ENCODE measurements at places on chromosomes 12 and 14.

- DNase-seq = no peak
These were observed 15.4 kb upstream of the PLEKHG3 start for GRCh38 chr14:64688811-64689281.

- DNase-seq = no peak
These were observed 97.0 kb downstream of the TPH2 start for GRCh38 chr12:72035625-72036024.

DNA sequence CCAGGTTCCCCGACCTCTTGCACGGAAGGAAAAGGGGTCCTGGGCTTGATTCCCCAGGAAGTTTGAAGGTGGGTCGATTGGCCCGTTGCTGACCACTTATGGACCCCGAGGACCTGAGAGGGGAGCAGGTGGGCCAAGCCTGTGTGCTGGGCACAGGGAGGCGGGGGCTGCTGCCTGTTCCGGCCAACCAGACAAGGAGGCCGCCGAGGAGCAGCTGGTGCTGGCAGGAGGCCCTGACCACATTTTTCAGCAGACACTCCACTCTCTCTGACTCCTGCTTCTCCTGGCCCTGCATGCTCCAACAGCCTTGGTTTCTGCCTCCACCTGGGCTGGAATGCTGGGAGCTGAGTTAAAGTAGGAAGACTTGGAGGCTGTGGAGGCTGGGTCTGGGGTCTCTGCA is 42.8 kb downstream of the NOS1 start:
- no peak for DNase-seq

- peak; percentile 97 for DNase-seq
These were observed 19.8 kb downstream of the GALNT6 start for GRCh38 chr12:51371295-51371953.

- no peak for DNase-seq
These were observed 930.6 kb upstream of the FBXO33 start for GRCh38 chr14:40362856-40363255.

- no peak for DNase-seq
These were observed 26.4 kb downstream of the FBRSL1 start for GRCh38 chr12:132516095-132517012.

DNA sequence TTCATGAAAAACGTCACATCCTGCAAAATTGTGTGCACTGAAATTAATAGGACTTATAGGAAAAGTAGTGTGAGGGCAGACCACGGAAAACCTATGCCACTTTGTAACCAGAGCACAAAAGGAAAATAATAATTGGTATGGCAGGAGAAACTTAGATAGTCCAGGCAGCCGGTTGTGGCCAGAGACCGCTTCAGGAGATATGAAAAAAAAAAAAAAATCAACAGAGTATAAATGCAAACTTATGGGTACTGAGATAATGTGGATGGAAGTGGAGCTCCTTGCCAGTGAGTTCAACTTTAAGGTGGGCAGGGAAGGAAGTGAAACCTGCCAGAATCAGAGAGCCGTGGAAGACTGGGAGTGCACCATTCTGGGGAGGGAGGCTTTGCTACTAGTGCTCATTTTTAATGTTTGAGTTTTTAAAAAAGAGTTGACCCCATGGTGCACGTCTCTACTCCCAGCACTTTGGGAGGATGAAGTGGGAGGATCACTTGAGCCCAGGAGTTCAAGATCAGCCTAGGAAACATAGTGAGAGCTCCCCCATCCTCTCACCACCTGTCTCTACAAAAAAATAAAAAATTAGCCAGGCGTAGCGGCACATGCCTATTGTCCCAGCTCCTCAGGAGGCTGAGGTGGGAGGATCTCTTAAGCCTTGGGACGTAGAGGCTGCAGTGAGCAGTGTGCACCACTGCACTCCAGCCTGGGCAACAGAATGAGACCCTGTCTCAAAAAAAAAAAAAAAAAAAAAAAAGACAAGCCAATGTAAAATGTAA is 34.3 kb upstream of the METAP2 start:
- DNase-seq = no peak

DNA sequence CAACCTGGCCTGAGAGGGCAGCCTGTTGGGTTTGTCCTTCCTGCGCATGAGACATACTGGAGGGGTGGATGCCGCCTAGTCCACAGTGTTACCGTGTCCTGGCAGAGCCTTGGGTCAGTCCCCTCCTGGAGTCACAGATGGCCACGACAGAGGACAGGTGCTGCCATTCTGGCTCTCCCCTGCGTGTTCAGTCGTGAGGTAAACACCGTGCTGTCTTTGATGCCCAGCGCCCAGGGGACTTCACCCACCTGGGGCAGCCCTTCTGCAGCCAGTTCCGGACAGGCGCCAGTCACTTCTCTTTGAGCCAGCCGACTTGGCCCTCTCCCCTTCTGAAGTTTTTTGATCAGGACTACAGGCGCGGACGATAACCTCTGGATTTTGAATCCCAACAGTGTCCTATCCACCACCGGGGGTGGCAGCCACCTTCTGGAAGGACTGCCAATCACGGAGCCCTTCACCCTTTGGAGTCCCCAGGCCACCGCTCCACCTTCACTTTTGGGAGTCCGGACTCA is 933.0 kb downstream of the DIO2 start:
- DNase-seq = no peak

DNA sequence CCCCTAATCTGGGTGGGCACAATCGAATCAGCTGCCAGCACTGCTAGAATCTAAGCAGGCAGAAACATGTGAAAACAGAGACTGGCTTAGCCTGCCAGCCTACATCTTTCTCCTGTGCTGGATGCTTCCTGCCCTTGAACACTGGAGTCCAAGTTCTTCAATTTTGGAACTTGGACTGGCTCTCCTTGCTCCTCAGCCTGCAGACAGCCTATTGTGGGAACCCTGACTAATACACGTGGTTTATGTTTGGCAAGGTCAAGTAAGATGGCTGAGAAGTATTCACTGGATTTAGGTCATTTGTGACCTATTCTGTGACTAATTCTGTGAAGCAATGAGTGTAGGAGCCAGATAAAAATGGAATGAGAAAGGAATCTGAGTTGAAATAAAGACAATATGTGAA is 11.0 kb downstream of the GPR135 start:
- DNase-seq = peak; percentile 72

DNA sequence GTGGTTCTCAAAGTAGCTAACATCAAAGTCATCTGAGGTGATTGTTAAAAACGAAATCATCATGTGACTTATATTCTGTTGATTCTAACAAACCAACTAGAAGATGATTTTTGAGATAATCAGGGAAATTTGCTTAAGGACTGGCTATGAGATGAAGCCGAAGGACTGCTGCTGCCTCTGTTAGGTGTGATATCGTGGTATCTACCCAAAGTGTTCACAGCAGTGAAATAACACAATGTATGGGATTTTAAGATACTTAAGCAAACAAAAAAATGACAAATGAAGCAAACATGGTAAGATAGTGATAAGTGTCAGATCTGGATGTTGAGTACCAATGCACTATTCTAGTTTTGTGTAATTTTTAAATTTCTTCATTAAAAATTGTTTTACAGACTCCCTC is 59.1 kb downstream of the GXYLT1 start:
- DNase-seq = no peak

DNA sequence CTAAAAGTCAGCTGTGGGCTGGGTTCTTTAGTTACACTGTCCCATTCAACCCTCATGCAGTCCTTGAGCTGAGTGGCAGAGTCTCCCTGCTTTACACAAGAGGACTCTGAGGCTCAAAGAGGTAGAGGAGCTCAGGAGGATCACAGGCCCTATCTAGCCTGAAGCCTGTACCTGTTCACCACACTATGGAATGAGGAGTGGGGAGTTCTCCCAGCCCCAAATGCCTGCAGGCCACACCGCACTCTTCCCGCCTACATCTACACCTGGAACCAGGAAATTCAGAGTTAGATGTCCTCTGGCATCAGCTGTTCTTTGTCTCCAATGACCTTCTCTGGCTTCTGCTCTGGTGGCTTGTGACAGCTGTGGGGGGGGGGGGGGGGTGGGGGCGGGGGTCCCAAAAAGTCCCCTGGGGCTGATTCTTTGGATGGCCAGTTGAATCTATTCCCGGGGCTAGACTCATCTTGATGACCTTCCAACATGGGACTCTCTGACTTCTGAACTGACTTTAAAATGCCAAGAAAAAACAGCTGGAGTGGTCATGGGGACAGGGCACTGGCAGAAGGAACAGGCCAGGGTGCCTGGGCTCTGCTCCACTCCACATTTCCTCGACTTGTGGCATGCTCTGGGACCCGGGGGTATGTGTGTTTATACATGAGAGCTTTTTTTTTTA is 30.6 kb downstream of the RIN3 start:
- DNase-seq = no peak

DNA sequence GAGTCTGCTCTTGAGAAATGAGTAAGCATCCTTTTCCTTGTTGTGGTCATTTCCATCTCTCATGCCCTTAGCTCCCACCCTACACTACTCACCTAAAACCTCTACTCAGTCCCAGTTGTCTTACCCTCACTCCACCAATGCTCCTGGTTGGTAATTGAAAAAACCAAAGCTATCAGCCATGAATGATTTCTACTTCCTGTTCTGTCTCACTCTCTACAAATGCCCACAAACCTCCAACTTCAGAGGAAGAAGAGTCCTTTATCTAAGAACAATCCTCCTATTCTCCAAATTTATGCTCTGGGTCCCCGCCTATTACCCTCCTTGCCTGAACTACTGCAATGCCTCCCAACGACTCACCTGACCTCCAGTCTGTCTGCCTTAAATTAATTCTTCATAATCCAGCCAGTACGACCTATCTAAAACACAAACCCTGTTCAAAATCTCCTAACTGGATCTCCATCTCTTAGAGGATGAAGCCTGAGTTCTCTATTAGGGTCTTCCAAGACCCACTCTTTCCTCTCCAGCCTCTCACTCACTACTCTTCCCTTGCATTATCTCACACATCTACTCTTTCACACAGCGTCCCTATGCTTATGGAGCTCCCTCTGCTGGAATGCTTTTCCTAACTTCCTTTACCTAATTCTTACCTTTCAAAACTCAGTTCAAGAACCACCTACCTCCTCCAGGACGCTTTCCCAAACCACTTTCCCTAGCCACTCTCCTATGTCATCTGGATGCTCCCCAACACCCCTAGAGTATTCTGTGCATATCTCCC is 2.2 kb downstream of the DHRS1 start:
- no peak for DNase-seq

DNA sequence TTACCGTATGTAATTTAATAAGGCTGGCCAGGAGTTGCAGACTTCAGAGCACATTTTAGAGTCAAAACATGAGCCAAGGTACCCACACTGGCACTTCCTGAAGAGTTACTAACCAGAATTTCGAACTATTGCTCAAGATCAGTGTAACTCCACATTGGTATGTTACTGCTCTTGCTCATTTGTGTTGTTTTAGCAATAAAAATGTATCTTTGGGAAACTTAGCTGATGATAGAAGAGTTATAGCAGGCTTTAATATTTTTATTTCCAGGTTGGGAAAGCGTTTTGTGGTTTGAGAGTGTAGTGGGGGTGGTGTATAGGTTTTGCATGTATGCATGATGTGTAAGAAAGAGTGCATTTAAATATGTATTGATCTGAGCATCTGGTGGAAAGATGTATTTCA is 96.6 kb downstream of the SCN8A start:
- no peak for DNase-seq

- no peak for DNase-seq
These were observed 96.4 kb downstream of the SYNE3 start for GRCh38 chr14:95420060-95420459.

DNA sequence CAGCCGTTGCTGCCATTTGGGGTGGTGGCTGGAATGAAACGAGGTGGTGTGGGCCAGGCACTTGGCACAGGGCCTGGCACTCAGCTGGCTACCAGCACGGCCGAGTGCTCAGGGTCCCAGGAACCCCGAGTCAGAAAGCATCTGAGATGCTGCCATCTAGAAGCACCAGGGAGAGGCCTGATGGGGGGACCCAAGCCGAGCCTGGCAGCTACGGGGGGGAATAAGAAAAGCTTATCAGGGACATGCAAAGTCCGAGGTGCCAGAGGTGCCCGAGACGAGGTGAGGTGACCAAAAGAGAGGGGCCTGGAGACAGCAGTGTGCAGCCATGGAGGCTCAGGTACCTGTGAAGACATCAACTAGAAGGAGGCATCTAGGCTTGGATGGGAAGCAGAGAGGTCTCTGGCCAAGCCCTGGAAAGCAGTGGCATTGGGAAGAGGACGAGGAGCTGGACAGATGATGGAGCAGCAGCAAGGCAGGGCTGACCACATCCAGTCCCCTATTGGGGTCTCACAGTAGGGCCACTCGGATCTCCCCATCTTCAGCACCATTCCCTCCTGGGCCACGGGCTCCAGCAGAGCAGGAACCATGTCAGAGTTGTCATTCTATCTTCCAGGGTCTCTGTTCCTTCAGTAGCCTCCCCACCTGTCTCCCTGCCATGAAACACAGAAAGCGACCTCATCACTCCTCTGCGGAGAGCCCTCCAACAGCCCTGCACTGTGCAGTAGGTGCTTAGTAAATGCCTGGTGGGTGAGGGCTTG is 59.3 kb upstream of the DIO3 start:
- DNase-seq = no peak

DNA sequence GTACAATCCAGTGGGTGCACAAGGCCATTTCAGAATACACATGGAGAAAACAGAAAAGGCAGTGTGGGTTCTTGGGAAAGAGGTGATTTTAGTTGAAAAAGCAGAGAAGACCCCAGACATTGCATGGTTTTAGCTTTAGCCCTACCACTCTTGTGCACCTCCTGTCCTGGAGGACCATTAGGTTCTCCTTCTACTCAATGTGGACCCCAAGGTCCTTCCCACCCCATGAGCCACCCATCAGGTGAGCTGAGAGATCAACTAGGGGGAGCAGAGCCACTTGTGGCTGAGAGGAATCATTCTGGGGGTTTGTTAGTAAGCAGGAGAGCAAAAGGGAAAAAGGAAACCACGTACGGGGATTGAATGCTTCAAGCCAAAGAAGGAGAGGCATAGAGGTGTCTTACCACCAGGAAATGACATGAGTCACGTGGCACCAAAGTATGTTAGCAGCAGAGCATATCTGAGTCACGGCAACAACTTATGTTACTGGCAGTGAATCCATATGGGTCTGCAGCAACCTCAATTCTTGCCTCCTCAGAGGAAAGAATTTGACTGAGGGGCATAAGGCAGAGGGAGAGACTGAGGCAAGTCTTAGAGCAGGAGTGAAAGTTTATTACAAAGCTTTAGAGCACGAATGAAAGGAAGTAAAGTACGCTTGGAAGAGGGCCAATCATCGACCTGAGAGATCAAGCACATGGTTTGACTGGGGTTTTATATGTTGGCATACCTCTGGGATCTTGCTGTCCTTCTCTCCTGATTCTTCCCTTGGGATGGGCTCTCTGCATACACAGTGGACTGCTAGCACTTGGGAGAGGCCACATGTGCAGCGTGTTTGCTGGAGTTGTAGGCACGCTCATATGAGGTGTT is 73.9 kb downstream of the HSD17B6 start:
- no peak for DNase-seq

- no peak for DNase-seq
These were observed 43.0 kb downstream of the CCNK start for GRCh38 chr14:99524091-99524661.

GRCh38 chr12:40001406-40001805 is 104.5 kb downstream of the SLC2A13 start:
- no peak for DNase-seq

GRCh38 chr12:114809097-114809496 is 125.1 kb upstream of the TBX3 start:
- DNase-seq = no peak

DNA sequence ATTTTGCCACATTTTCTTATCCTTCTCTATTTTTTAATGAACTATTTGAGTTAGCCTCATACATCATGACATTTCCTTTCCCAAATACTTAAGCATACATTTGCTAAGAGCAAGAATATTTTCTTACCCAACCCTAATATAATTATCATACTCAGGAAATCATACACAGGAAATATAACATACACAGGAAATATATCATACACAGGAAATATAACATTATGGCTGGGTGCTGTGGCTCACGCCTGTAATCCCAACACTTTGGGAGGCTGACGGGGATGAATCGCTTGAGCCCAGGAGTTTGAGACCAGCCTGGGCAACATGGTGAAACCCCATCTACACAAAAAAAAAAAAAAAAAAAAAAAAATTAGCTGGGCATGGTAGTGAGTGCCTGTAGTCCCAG is 4.9 kb downstream of the NCKAP1L start:
- no peak for DNase-seq
